Activated CD4-positive, alpha-beta T cell treated with anti-CD3 and anti-CD28 coated beads for 24 hours (primary cell): ENCODE measurements at places on chromosomes 7 and 10.

DNA sequence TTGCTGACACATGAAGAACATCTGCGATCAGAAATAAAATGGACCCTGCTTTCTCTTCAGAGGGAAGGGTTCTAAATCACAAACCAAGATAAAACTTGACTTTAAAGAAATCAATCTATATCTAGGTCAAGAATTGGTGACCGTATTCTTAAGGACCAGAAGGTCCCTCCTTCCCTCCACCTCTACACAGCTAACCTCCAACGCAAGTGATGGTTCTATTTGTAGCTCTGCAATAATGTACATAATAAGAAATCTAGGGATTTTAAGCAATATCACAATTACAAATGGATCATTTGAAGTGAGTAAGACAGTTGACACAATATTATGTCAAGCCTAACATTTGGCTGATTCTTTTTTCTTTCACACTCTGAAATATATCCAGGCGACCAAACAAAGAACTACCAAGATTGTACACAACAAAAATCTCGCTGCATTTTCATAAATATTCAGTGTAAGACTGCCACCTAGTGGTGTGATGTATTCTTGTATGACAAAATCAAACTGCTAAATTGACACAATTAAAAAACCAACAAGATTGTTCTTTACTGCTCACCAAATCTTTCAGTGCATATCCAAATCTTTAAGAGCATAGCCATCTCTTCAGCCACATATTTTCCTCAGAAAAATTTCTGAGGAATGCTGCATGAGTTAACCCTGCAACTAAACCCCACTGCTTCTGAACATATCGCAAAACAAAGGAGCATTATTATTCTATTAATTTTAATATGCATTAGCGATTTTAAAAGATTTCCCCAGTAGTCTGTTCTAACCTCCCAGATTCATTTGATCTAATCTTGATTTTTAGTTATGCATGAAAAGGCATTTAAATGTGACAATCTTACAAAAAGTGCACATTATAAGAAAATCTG is 44.5 kb downstream of the ICA1 start:
- no peak for DNase-seq

GRCh38 chr7:22677680-22678079 is 49.3 kb upstream of the IL6 start:
- DNase-seq = no peak

- no peak for DNase-seq
Observed at GRCh38 chr10:108545921-108546320, 1377.4 kb downstream of the XPNPEP1 start.

DNA sequence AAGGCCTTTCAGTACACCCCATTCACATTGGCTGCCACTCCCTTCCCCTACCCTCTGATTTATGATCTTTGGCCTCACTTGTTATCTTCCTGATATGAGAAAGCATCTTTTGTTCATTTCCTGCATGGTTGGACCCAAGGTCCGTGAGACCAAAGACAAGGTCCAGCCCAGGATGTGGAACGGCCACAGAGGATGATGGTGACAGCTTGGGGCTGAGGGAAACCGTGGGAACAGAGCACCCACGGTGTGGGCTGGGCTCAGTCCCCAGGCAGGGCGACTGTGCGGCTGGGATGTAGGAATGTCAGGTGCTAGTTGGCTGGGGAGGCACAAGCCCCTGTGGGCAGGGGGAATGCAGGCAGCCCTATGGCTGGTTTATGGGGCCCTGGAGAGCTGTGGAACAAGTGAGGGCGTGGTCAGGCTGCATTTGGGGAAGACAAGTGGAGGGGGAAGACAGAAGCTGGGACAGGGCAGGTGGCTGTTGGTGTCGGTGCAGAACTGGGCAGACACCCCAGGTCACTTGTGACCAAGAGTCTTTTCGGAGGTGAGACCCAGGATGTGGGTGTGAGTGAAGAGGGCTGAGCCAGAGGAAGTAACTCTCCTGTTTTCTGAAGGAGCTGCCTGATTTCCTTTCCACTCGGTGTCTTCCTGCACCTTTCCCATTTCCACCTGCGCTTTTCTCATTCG is 51.7 kb upstream of the IGFBP3 start:
- no peak for DNase-seq

DNA sequence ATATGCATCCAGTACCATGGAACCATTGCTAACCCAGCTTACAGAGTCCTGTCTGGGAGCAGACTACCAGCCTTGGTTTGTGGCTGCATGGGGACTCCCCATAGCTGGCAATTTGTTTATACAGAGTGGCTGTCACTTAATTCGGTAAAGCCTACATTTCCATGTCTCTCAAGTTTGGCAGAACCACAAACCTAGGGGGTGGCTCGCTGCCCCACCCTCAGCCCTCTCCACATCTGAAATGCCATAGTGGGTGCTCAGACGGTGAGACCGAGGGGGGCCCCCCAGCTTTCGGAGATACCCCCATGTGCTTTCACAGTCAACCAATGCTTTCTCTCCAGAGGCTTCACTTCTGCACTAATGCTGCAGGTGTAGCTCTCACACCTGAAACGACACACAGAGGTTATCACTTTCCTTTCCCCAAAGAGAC is 75.5 kb upstream of the KAT6B start:
- DNase-seq = no peak

GRCh38 chr7:27158436-27159265 is 2.2 kb upstream of the HOXA7 start:
- DNase-seq = no peak

DNA sequence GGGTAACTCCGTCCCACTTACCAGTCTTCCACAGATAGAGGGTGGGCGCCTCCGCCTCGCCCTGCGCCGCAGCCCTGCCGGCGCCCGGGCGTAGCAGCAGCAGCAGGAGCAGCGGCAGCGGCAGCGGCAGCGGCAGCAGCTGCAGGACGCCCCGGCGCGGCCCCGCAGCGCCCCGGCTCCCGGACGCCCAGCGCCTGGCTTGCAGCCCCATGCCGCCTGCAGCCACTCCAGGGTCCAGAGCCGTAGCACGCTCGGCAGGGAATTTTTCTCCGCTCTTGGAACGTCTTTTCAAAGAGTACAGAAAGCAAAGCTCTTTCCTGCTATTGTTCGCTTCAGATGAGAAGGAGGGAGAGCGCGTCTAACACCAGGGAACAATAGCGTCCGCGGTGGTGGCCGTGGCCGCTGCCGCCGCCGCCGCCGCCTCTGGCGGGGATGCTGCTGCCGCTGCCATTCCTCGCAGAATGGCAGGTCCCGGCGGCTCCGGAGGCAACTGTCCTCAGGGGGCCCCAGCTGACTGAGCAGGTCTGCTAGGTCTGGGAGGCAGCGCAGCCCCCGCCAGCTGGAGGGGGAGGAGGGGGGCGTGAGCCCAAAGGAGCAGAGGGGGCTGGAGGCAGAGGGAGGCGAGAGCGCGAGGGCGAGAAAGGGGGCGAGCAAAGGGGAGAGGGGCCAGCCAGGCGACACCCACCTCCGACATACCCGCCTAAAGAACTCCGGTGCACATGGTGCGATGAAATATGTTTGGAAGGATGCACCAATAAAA is at the start of gene THSD7A:
THSD7A (minus strand) TSS at position 463 of the 760 bp plus-strand sequence; CDS start at position 211, 252 bp downstream.
- no peak for DNase-seq

DNA sequence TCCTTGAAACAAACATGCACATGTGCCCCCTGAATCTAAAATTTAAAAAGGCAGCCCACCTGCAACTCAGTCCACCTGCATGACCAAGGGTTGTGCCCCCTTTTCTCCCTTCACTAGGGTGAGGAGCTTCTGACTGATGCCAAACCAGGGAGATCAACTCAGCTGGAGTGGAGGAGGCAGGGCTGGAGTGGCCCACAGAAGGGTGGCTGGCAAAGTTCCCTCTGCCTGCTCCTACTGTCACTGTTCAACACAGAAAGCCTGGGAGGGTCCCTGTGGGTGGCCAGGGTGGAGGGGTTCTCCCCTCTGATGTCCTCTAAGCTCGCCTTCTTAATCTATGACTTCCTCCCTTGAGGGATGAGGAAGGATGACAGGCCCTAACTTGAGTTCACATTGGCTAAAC is 55.7 kb upstream of the ANTXRL start:
- no peak for DNase-seq

- DNase-seq = no peak
Observed at GRCh38 chr10:110498982-110499795, 1.5 kb downstream of the DUSP5 start.

GRCh38 chr10:8211631-8212030 is 157.1 kb downstream of the GATA3 start:
- no peak for DNase-seq

DNA sequence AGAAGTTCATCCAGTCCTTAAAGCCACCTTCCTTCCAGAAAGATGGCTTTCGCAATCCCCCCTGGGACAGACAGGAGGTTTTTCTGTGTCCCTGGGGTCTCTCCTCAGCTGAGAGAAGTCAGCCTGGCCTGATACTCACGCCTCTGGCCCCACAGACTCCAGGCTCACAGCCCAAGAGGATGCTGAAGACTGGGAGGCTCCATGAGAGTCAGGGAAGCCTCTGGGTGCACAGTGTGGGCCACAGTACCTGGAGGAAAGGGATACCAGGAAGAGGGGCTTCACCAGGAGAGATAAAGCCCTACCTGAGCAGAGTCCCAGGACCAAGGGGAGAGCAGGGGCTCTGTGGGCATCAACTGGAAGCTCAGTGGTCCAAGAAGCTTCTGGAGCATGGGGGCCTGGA is 324.4 kb downstream of the GRID1 start:
- no peak for DNase-seq

DNA sequence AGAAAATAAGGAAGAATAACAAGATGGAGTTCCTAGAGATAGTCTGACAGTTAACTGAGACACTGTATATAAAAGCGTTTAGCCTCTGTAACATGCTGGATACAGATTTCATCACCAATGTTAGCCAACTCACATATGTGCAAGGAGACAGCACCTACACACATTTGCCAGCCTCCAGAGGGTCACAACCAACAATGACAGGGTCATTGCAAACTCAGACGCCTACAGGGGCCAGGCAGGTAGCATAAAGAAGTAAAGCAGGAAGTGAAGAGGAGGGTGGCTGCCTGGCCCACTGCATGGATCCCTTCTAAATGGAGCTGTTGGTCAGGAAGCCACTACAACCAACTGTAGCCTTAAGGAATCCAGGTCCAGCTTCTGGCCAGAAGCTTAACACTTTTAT is 50.4 kb downstream of the NRAP start:
- DNase-seq = no peak

GRCh38 chr7:116258734-116259133 is 48.4 kb downstream of the TES start:
- no peak for DNase-seq

DNA sequence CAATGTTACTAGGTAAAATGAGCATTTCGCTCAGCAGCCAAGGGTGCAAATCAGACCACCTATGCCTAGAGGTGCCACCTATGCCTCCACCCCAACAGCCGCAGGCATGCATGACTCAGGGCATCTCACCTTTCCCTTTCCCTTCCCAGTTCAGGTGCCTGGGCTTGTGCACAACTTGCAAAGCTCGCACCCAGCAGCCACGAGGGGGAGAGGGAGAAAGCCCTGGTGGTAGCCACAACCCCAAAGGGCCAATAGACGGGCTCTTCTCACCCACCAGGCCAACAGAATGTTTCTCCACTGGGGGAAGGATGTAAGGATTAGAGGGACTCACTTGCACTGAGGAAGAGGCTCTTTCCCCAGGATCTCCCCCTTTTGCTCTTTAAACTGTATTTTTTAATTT is 462.3 kb upstream of the PCDH15 start:
- no peak for DNase-seq

GRCh38 chr7:130554481-130554880 is 62.6 kb downstream of the MEST start:
- no peak for DNase-seq

- DNase-seq = no peak
Observed at GRCh38 chr10:93766918-93767317, 9.2 kb downstream of the LGI1 start.

DNA sequence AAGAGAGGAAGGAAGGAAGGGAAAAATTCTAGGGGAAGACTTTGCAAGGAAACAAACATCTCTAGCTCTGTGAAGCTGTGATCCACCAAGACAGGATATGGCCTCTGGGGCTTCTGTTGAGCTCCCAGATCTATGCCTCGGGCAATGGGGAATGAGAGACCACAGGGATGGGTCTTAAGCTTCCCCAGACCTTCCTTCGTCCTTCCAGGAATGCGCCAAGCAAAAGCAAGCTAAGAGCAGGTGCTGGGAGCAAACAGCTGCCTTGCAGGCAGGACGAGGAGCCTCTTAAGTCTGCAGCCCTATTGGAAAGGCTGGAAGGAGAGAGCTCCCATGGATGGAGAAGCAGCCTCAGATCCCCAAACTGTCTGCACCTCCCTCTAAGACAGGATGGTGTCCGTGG is 21.9 kb upstream of the ELN start:
- DNase-seq = no peak

DNA sequence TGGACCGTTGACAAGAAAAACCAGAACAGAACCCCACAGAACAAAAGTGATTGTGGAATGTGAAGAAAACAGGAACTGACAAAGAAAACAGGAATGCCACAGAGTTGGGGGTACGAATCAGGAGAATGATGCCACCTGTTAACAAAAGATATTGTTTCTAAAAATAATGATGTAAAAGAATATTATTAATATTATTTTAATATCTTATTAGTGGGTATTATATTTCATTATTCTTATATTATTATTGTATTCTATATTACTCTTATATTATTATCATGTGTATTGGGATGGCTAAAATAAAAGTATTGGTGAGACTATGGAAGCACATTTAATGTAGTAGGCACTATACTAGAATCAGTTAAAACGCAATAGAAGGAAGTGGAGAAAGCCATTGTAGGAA is 659.0 kb upstream of the PCDH15 start:
- DNase-seq = no peak

DNA sequence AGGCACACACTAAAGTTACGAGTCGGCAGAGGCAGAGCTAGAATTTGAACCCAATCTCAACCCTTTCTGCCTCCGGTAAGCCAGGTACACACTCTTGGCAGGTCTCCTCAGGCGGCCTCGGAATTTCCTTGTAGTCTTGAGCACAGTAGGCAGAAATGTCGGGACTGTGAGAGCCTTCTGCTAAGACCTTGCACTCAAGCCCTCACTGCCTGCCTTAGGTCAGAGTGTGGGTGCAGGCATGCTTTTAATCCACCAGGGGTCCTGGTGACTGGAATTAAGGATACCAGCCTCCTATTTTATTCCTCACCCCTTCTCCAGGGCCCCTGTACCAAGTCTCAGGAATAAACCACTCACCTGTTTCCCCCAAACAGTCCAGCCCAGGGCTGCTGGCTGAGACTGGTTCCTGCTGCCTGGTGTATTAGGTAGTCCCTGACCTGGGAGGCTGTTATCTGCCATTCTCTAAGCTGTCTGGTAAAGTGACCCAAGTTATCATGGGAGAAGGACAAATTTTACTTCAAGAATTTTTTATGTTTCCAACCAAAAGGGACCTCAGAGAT is 855 bp downstream of the ATP6V1F start:
- no peak for DNase-seq

DNA sequence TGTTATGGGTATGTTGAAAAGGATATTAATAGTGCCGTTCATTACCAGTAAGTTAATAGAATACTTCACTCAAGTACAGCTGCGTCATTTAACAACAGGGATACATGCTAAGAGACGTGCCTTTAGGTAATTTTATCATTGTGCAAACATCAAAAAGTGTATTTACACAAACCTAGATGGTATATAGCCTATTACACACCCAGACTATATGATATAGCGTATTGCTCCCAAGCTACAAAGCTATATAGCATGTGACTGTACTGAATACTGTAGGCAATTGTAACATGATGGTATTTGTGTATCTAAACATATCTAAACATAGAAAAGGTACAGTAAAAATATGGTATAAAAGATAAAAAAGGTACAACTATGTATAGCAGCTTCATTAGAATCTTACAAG is 11.1 kb upstream of the PRKG1 start:
- no peak for DNase-seq

- no peak for DNase-seq
Observed at GRCh38 chr10:29255104-29255503, 33.8 kb upstream of the LYZL1 start.
